ENCODE measurements at places on chromosomes 2 and 18.
A peak's percentile ranks its signal among the peaks of the same experiment; 100 is the strongest.

GRCh38 chr2:60742419-60742818 is 13.6 kb upstream of the PAPOLG start:
- no peak for DNase-seq

- DNase-seq: no peak
Measured at GRCh38 chr2:37708146-37708545, 36.7 kb upstream of the CDC42EP3 start.

- DNase-seq: no peak
Measured at GRCh38 chr2:197089655-197090054, 163.1 kb upstream of the PGAP1 start.

DNA sequence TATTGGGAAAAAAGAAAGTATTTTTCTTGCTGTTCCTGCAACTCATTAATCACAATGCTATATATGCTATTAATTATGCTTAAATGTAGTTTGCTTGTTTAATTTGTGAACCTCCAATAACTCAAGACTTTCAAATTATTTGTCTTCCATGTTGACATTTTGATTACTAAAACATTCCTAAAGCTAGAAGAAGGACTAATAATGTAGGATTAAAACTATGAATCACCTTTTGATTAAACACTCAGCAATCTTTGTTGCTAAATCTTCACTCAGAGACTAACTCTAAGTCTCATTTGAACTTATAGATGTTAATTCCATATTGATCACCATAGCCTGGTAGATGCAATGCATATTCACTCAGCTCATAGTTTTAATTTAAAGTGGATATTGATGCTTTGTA is 524.6 kb upstream of the ZEB2 start:
- DNase-seq: no peak

DNA sequence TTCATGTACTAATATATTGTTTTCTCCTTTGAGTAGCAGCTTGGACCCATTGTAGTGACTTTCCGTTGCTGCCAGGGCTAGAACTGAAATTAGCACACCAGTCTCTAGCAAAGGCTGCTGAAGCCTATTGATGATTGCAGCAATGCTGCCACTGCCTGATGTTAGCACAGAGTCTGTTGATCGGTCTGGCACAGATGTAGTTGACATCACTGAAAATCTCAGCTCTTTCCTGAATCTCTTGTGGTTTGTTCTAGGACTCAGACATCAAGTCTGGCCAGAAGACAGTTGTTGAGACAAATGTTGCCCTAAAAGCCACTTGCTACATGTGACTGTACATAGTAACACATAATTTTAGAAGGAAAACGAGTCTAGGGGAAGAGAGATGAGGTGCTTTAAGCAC is 47.2 kb downstream of the VAPA start:
- DNase-seq: no peak

DNA sequence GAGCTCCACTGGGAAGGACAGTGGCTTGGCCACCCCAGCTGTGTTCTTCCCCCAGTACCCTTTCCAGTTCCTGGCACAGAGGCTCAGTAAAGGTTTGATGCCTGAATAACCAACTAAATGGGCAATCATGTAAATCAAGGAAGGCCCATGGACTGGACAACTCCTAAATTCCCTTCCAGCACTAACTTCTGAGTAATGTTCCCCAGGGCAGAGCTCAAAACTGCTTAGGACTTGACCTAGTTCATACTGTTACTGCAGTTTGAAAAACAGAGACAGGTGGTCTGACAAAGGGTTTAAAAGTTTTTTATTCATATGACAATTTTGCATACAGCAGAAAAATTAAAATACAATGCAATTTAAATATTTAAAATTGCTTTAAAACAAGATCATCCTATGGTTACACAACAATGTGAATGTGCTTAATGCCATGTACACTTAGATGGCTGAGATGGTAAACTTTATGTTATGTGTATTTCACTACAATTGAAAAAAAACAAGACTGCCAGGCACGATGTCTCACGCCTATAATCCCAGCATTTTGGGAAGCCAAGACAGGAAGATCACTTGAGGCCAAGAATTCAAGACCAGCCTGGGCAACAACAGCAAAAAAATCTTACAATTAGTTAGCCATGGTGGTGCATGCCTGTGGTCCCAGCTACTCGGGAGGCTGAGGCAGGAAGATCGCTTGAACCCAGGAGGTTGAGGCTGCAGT is 26.2 kb downstream of the PCBP1 start:
- DNase-seq: no peak

GRCh38 chr2:6214471-6214870 is 522.3 kb downstream of the SOX11 start:
- DNase-seq: no peak

- no peak for DNase-seq
Measured at GRCh38 chr2:9029721-9030120, 26.2 kb upstream of the MBOAT2 start.

- DNase-seq: no peak
Measured at GRCh38 chr2:112033600-112033999, 21.5 kb upstream of the TMEM87B start.

- DNase-seq: no peak
Measured at GRCh38 chr2:196478588-196478987, 160.9 kb upstream of the CCDC150 start.

GRCh38 chr2:208573569-208573968 is 167.0 kb downstream of the PTH2R start:
- no peak for DNase-seq

DNA sequence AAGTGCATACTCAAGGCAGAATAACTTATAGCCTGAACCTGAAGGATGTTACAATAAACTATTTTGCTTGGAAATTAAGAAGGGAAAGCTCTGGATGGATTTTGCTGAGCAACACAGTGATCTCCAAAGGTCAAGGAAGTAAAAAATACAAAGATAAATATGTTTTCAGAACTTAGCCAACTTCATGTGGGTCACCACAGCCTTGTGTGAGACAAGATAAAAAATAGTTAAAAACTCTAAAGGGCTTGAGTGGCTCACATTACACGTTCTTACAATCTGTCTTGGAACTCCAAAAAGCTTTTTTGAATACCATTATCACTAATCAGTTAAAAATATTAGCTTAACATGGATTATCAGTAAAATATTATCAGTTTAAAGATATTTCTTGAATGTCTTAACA is 28.9 kb upstream of the MTX2 start:
- DNase-seq: no peak

DNA sequence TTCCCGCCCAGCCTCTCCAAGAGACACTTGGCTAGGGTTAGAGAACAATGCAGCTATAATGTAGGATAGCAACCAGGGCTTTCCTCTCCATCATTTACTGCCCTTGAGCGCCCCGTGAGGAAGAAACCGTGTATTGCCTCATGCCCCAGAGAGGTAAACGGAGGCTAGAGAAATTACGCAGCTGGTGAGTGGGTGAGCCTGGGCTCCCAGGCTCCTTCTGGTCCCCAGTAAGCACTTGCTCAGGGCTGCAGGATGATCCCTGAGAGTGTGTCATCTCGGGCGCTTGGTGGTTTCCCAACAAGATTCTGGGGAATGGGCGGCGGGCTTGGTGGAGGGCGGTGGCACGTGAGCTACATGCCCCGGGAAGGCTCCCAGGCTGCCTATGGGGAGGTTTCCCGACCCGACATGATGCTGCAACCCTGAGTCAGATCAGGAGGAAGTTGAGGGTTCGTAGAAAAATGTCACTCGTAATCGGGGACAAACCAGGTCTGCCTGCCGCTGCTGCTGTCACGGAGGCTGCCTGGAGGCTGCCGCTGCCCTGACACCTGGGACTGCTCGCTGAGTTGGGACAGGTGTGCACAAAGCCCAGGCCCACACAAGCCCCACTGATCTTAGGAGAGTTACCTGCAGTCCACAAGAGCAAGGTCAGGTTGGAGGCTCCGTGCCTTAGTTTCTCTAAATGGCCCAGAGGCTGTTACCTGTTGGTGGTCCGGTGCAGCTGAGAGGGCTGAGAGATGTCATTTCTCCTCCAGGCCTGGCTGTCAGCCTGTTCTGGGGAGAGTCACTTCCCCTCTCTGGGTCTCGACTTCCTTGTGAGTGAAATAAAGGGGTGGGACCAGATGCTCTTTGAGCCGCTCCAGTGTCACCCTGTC is at the start of gene GPR55:
Gene GPR55, minus strand, starts transcription at position 773 of the 872 bp plus-strand sequence. CDS start 14,280 bp downstream, outside the sequence.
- DNase-seq: peak; percentile 58

GRCh38 chr2:54887850-54888545 is 162.3 kb downstream of the RTN4 start:
- DNase-seq: no peak

GRCh38 chr2:71702071-71702970 is 249.0 kb downstream of the DYSF start:
- no peak for DNase-seq

DNA sequence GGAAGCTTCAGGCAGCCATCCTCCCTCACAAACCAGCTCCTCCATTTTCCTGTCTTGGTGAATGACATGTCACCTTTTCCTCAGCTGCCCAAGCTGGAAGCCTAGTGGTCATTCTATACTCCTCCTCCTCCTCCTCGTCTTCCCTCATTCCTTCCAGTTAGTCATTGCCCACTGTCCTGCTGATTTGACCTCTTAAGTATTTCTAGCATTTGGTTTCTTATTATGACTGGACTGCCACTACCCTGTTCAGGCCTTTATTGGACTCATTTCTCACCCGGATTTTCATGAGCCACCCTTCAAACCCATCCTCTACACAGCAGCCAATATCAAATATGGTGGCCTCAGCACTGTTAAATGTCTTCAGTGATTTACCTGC is 21.9 kb upstream of the MGAT5 start:
- DNase-seq: no peak

- no peak for DNase-seq
Measured at GRCh38 chr2:201072201-201072530, 365 bp downstream of the NDUFB3 start.

GRCh38 chr2:9634133-9634532 is 3.3 kb upstream of the YWHAQ start:
- no peak for DNase-seq

DNA sequence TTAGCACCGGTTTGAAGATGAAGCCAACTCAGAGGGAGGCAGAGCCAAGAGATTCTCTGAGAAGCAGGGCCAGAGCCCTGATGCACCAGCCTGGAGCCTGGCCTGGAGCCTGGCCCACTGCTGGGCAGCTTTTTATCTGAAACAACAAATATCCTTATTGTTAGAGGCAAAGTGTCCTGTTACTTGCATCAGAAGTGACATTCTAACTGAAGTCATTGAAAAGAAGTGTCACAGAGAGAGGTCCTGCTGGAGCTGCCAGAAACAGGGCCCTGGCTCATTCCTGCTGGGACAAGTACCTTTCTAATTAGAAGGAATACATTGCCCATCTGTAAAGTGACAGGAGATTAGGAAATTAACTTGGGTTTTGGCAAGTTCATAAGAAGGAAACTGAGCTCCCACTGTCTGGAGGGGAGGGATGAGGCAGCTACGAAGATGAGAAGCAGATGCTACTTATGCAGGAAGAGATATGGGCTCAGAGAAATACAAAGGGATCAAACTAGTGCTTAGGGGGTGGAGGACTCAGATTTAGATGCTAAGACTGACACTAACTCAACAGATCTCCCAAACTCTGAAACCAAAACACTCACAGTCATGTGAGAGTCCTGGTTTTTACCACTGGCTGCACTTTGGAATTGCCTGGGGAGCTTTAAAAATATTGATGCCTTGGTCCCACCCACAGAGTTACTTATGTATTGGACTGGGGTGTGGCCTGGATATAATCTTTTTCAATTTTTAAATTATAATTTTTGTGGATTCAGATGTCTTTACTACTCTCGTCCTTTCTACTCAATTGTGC is 11.0 kb upstream of the HK2 start:
- no peak for DNase-seq

DNA sequence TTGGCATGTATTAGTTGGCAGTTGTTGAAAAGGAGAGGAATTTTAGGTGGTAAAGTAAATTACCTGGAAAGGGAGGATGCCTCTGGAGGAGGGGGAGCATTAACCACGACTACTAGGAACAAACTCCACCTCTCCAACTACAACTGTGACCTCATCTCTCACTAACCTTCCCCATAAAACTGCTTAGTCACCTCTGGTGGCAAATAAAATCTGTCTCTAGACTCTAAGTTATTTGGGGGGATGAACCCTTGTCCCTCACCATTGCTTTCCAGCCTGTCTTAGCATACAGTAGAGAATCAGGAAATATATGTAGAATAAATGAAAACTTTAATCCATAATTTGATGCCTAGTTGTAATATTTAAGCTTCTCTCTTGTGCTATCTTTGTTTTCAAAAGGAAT is 27.6 kb upstream of the MYO1B start:
- no peak for DNase-seq
